ENCODE measurements at places on chromosomes 13 and 19.

DNA sequence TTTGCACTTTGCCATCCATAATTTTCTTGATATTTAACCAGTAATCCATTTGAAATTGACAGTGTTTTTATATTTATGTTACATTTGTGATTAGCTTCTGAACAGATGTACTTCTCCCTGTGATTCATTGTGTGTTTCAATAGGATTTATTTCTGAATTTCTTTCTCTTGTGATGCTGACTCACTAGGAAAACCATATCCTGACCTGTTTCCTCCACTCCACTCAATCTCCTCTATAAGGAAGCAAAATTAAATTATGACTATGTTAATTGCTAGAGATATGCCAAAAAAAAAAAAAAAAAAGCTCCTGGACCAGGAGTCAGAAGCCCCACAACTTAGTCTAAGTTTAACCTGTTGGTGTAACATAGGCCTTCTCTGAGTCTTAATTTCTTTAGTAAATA is 614.6 kb upstream of the SPRY2 start:
- DNase-seq: no peak

DNA sequence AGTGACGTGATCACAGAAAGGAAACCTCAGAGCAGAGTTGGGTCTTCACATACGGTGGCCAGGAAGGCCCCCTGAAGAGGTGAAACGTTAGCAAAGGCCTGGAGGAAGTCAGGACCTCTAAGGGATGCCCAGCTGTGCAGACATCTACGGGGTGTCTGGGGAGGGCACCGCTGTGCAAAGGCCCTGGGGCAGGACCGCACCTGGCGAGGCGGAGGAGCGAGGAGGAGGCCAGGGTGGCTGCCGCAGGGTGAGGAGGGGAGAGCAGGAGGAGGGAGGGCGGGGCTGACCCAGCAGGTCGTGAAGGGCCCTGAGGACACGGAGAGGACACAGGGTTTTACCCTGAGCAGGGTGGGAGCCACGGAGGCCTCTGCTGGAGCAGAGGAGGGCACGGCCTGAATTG is 11.8 kb upstream of the MADCAM1 start:
- DNase-seq: no peak

DNA sequence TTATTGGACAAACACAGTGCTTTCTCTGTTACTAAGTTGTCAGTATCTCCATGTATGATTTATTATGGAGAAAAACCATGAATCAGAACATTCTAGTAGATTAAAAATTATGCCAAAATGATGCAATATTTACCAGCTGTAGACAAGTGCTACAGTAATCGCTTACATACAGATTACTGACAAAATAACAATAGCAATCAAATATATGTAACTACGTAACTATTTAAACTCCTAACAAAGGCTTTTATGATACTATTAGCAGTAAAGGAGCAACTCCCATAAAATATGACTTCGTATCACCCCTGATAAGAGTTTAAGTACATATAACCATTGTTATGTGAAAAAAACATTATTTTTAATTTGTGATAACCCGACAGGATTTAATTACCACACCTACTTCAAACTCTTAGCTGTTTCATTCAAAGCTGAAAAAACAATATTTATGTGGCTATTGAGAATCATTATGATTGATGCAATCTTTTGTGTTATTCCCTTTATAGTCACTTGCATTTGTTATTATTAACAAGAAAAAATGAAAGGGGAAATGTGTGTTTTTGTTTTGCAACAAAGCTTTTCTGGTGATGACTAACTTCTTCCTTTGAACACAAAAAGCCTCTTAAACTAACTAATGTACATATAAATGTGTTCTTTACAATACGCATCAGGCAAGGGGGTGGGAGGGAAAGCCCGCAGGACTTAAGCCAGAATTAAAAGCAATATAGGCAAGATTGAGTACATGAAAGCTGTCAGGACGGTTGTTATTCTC is 147.4 kb downstream of the ABCC4 start:
- no peak for DNase-seq

GRCh38 chr19:13615890-13616289 is 109.6 kb upstream of the CACNA1A start:
- DNase-seq: no peak

DNA sequence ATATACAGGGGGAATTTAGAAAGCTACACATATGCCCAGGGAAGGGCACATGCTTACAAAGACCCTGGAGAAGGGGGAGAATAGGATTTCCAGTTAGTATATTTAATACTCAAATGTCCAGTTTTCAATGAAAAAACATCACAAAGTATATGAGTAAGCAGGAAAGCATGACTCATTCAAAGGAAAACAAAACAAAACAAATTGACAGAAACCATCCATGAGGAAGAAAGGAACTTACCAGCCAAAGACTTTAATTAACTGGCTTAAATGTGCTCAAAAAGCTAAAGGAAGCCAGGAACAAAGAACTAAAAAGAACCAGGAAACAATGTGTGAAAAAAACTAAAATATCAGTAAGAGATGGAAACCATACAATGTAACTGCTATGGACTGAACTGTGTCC is 716.2 kb upstream of the ARGLU1 start:
- DNase-seq: no peak

DNA sequence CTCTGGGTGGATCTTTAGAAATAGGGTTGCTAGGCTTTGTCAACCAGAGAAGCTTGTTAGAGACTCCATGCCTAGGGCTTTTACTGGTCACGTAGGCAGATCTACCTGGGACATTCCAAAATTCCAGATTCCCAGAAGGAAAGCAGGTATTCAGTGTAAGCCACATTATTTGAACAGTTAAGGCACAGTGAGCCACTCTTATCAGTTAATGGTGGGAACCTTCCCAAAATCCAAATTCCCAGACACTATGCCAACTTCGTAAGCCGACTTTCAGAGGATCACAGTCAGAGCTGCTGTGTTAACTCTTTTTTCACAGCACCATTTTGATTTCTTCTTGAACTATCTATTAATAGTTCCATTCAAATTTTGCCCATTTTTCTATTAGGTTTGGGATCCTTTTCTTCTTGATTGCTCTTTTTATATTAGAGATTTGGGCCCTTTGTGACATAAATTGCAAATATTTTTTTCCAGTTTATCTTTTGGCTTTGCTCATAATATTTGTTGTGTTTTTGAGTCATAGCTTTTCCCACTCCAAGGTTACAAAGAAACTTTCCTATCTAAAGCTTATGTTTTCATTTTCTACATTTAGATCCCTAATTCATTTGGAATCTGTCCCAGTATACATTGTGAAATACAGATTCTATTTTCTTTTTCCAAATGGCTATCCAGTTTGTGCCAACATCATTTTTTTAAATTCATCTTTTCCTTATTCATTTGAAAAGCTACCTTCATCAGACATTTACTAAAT is 77.3 kb downstream of the DHRS12 start:
- DNase-seq: no peak

DNA sequence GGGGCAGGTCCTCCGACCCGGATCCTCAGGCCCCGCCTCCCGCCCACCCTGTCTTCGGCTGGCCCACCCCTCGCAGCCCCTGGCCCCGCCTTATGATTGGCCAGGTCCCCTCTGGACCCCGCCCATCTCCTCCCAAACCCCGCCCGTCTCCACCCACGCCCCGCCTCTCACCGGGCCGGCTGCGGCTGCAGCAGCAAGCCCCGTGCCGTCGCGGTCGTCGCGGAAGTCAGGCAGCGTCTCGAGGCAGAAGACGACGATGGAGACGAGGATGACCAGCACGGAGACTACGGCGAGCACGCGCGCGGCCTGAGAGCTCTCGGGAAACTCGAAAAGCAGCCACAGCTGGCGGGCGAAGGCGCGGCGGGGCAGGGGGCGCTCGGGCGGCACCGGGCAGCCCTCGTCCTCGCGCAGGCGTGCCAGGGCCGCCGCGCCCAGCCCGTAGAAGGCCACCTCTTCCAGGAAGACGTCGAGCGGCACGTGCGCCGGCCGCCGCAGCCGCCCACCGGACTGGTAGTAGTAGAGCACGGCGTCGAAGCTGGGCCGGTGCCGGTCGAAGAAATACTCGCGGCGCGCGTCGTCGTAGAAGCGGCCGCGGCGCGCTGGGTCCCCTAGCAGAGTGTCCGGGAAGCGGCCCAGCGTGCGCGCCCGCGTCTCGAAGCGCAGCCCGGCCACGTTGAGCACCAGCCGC is 495 bp downstream of the KCNA7 start:
- no peak for DNase-seq

GRCh38 chr13:34414616-34415015 is 527.5 kb upstream of the NBEA start:
- DNase-seq: no peak

DNA sequence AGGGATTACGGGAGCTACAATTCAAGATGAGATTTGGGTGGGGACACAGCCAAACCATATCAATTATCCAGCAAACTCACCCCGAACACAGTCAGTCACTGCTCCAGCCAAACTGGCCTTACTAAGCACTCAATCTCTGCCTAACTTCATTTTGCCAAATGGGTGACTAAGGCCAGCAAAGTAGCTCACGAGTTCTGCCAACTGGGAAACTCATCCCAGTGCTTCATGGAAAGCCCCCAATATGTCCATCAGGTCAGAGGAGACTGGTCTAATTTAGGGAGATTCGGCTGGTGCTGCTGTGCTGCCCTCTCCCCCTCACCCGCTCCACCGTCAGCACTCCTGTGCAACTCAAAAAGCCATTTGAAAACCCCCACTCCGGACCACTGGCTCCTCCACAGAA is 324.0 kb downstream of the FOXO1 start:
- DNase-seq: no peak

DNA sequence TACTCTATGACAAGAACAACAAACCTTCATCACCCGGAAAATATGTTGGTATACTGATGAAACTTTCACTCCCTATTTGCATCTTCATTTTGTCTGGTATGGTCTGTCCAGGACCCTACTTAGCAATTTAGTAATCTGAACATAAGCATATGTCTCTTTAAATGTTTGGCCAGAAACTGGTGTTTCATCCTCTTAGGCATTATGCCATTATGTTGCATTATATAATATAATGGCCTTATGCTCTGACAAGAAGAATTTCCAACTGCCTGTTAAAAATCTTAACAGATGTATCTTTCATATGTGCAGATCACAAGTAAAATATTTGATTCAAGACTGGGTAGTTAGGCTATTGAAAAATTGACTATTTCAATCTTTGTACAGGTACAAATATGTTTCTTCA is 610.6 kb upstream of the PRR20A start:
- no peak for DNase-seq

DNA sequence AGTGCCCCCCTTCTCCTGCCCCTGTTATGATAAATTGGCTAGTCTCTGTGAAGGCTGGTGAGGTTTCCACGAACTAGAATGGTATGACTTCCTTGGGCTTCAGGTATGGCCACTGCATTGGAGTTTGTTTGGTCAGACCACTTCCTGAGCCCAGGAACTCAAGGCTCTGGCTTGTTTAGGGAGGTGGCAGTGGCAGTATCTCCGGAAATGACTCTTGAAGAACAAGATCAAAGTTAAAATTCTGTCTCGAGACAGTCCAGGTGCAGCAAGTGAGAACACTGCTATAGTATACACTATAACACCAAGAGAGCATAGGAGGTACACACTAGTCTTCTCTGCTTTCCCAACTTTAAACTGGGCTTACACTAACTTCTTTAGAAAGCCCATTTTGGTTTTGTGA is 309.1 kb downstream of the KLF12 start:
- no peak for DNase-seq

All from omental fat pad (tissue), 4 donors.